ENCODE measurements at places on chromosomes 3 and 15.

GRCh38 chr3:17848102-17848501, 105.7 kb upstream of the TBC1D5 start:
- no peak for DNase-seq

DNA sequence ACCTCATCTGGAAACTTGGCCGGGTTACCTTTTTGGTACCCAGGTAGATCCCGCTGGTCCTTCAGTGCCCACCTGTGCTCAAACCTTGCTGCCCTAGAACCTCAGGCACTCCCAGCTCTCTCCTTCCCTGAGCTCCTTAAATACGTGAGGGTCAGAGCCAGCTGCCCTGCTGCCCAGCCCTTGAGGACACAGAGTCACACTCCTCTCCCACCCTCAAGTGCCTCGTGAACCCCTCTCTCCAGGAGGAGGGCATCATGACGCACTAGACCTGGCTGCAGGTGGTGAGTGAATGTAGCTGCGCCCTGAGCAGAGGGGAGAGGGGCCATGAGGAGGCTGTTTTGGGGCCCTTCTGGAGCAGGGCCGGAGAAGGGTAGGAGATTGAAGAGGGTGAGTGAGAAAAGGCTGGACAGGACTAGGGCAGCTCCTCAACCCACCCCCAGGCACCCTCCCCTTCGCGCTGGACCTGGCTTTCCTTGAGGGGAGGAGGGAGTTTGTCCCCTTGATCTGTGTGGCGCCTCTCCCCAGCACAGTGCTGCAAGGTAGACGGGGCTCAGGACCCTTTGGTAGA, 941 bp downstream of the SLC12A8 start:
- no peak for DNase-seq

GRCh38 chr15:70401709-70402108, 304.0 kb upstream of the TLE3 start:
- DNase-seq: no peak

- DNase-seq: no peak
These were observed 33.4 kb downstream of the GRIP2 start for GRCh38 chr3:14506626-14507304.

- DNase-seq: no peak
These were observed 23.5 kb upstream of the LRTM1 start for GRCh38 chr3:54951405-54951804.
